ENCODE measurements at places on chromosomes 11 and 22.

GRCh38 chr11:32385998-32386397 is 49.3 kb downstream of the WT1 start:
- DNase-seq = peak; percentile 56

GRCh38 chr11:11169715-11170351 is 183.2 kb downstream of the CSNK2A3 start:
- DNase-seq = no peak

DNA sequence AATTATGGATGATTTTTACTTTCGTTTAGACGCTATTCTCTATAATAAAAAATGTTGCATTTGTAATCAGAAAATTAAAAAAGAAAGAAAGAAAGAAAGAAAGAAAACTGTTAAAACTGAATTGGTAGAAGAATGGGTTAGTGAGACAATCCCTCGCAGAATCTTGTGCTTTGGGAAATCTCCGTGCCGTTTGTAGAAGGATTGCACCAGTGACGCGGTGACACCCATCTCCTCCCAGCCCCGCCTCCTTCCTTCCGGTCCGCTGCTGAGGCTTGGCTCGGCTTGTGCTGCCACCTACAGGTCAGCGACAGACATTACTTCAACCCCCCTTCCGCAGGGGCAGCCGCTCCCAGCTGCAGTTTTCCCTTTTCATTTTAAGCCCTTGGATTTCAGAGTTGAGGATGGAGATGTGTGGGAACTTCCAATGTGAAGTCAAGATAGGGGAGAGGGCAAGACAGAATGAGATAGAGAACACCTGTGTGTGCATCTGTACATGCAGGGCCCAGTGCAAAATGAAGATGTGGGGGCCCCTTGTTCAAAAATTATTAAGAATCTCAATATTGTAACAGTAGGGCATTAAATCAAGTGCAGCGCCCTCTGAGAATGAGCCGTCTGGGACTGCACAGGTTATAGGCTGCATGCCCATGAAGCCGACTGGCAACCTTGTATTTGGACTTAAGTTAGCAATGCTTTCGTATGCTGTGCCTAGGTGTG is 41.1 kb downstream of the TST start:
- DNase-seq = peak; percentile 90

DNA sequence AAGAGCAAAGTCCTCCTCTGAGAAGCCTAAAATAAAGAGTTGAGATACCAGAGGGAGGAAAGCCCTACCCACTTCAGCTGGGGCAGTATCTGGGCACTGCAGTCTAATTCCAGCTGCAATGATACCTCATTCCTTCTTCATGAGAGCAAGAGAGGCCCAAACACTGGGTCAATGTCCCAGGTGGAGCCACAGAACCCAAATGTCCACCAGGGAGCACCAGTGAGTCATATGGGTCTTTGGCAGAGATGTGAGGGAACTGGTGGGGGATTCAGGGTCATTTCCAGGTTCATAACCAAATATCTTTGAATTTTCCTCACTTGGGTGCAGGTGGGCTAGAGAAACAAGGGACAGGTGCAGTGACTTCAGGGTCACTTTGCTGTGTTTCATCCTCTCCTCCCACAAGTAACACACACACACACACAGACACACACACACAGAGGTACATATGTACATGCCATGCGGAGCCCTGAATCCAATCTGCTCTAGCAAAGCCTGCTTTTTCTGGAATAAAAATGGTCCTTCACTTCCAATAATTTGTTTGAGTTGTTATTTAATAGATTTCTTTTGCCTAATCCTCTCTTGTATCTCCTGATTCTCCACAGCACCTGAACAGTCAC is 585.4 kb downstream of the SOX6 start:
- no peak for DNase-seq

GRCh38 chr11:102719620-102720277 is 5.0 kb downstream of the MMP8 start:
- DNase-seq = no peak

DNA sequence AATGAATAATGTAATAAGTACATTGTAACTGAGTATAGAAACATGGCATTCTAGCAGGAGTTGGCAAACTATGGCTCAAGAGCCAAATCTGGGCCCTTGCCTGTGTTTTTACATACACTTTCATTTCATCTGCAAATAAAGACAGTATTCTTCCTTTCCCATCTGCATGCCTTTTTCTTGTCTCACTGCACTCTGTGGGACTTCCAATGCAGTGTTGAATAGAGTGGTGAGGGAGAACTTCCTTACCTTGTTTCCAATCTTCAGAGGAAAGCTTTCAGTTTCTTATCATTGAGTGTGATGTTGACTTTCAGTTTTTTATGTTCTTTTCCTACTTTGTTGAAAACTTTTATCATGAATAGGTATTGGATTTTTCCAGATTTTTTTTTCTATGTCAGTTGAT is 82.1 kb downstream of the USP47 start:
- no peak for DNase-seq

- no peak for DNase-seq
These were observed 33.9 kb upstream of the SLC5A12 start for GRCh38 chr11:26755762-26756161.

GRCh38 chr11:134445601-134446325 is 33.7 kb upstream of the B3GAT1 start:
- DNase-seq = peak; percentile 38

DNA sequence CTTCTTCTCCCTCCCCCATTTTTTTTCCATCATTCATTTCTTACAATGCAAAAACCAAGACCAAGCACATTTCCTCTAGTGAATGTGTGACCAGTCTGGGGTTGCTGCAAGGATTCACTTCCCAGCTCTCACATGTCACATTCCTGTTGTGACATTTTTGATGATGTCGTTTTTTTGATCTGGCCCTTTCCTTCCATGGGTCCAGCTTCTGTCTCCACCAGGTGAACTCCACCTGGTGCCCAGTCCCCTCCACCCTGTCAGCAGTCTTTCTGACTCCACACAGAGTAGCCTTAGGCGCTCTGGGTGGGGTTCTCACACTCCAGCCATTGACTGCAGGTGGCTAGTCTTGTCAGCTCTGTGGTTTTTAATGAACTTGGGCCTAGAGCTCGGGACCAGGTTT is 15.6 kb downstream of the PANX1 start:
- no peak for DNase-seq

- peak; percentile 1 for DNase-seq
These were observed 13.7 kb upstream of the TSG101 start for GRCh38 chr11:18540207-18541009.

- no peak for DNase-seq
These were observed 80.2 kb upstream of the NAV2 start for GRCh38 chr11:19632499-19632834.

All from NCI-H2171 treated with DMSO at 0.1 percent for 48 hours (cell line).